Activated naive CD4-positive, alpha-beta T cell treated with anti-CD3 and anti-CD28 coated beads for 36 hours (primary cell): ENCODE measurements at places on chromosomes 1 and 21.

- no peak overlapping the region for H3K27ac ChIP-seq
- H3K4me3 ChIP-seq = no peak overlapping the region
- peaks cover 2% of the 10 kb centered on the region for H3K27me3 ChIP-seq
- H3K36me3 ChIP-seq = no peaks in the 10 kb centered on the region
- no peaks in the 10 kb centered on the region for H3K4me1 ChIP-seq
Measured at GRCh38 chr1:192877283-192877886, 68.5 kb downstream of the RGS2 start.

- H3K36me3 ChIP-seq = no peaks in the 10 kb centered on the region
- H3K27me3 ChIP-seq = no peaks in the 10 kb centered on the region
- no peak overlapping the region for H3K27ac ChIP-seq
- DNase-seq = no peak
- no peak overlapping the region for H3K4me3 ChIP-seq
Measured at GRCh38 chr1:9250411-9251381, 16.1 kb downstream of the H6PD start.

DNA sequence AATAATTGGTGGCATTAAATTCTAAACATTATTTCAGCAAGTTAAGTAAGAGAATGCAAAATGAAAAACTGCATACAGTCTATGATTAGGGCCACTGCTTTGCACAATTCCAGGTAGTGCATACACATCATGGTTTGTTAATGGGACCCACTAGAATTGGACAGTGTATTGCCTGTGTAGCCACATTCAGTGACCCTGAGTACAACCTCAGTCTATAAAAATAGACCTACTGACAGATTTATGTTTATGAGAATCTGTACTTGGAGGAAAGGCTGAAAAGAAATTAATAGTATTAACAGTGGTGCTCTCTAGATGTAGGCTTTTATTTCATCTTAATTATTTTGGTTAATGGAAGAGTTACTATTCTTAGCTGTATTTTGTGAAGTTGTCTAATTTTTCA is 18.8 kb downstream of the UAP1 start:
- H3K4me1 ChIP-seq = no peaks in the 10 kb centered on the region
- peaks cover 15% of the 10 kb centered on the region for H3K36me3 ChIP-seq
- no peak overlapping the region for H3K27ac ChIP-seq
- H3K27me3 ChIP-seq = no peaks in the 10 kb centered on the region
- DNase-seq = no peak
- no peak overlapping the region for H3K4me3 ChIP-seq

DNA sequence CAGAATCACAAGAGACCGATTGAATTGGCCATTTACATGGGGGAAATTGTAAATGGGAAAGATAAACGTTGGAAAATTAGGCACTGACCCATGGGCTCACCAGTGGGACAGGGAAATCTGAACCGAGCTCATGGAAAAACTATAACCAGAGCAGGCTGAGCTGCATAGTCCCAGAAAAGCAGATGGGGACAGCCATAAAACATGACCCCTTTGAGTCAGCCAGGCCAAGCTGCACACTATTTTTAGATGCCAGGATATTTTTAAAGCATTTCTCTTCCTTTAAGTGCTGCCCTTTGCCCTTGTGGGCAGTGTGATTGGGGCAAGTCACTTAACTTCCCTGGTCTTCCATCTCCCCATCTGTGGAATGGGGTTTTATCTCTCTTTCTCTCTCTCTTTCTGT is 184.1 kb downstream of the FOXD2 start:
- H3K27ac ChIP-seq = no peak overlapping the region
- no peaks in the 10 kb centered on the region for H3K4me1 ChIP-seq
- DNase-seq = no peak
- H3K4me3 ChIP-seq = no peak overlapping the region

GRCh38 chr1:205009670-205010069 is 33.3 kb upstream of the CNTN2 start:
- H3K4me1 ChIP-seq = no peaks in the 10 kb centered on the region
- no peak overlapping the region for H3K4me3 ChIP-seq
- H3K36me3 ChIP-seq = no peaks in the 10 kb centered on the region

- H3K27ac ChIP-seq = no peak overlapping the region
- no peak overlapping the region for H3K4me3 ChIP-seq
- H3K27me3 ChIP-seq = no peaks in the 10 kb centered on the region
- no peaks in the 10 kb centered on the region for H3K4me1 ChIP-seq
- DNase-seq = no peak
- no peaks in the 10 kb centered on the region for H3K36me3 ChIP-seq
Measured at GRCh38 chr1:177328251-177328650, 157.5 kb downstream of the BRINP2 start.

- H3K4me1 ChIP-seq = peaks cover 25% of the 10 kb centered on the region
- H3K4me3 ChIP-seq = peak overlapping the region; percentile 76
- no peaks in the 10 kb centered on the region for H3K36me3 ChIP-seq
Measured at GRCh38 chr1:1348420-1349255, 580 bp downstream of the DVL1 start.

GRCh38 chr1:61042466-61043009 is 39.8 kb upstream of the NFIA start:
- peaks cover 26% of the 10 kb centered on the region for H3K27me3 ChIP-seq
- DNase-seq = no peak
- no peaks in the 10 kb centered on the region for H3K36me3 ChIP-seq
- H3K4me1 ChIP-seq = peaks cover 5% of the 10 kb centered on the region
- no peak overlapping the region for H3K27ac ChIP-seq

- H3K27me3 ChIP-seq = no peaks in the 10 kb centered on the region
- no peak overlapping the region for H3K4me3 ChIP-seq
- H3K4me1 ChIP-seq = no peaks in the 10 kb centered on the region
- no peak overlapping the region for H3K27ac ChIP-seq
Measured at GRCh38 chr1:76940571-76941335, 73.5 kb downstream of the ST6GALNAC5 start.

GRCh38 chr1:232769733-232770132 is 35.5 kb upstream of the MAP10 start:
- no peaks in the 10 kb centered on the region for H3K36me3 ChIP-seq
- no peak for DNase-seq
- H3K4me3 ChIP-seq = no peak overlapping the region
- peaks cover 2% of the 10 kb centered on the region for H3K27me3 ChIP-seq
- no peaks in the 10 kb centered on the region for H3K4me1 ChIP-seq
- H3K27ac ChIP-seq = no peak overlapping the region

GRCh38 chr1:41144285-41144684 is 97.8 kb downstream of the SCMH1 start:
- H3K36me3 ChIP-seq = peaks cover 33% of the 10 kb centered on the region
- H3K4me1 ChIP-seq = no peaks in the 10 kb centered on the region
- no peak overlapping the region for H3K4me3 ChIP-seq
- H3K27me3 ChIP-seq = no peaks in the 10 kb centered on the region
- DNase-seq = no peak

GRCh38 chr1:104172243-104172681 is 422.6 kb downstream of the AMY1C start:
- H3K36me3 ChIP-seq = no peaks in the 10 kb centered on the region
- H3K27me3 ChIP-seq = no peaks in the 10 kb centered on the region
- no peak overlapping the region for H3K4me3 ChIP-seq
- H3K27ac ChIP-seq = no peak overlapping the region
- DNase-seq = no peak
- H3K4me1 ChIP-seq = no peaks in the 10 kb centered on the region

DNA sequence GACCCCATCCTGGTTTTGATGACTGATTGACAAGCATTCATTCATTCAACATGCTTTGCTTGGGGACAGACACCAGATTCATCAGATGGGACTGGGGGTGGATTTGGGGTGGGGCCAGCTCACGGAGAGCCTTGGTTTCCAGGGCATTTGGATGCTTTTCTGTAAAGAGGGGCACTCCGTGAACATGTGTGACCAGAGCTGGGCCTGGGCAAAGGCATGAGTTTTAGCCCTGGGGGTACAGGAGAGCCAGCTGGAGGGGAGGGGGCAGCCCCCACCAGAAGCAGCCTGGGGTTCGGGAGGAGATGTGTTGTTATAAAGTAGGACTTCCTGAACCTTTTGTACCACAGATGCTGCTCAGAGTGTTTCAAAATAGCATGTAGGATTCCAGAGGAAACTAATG is 99.7 kb downstream of the RIPK4 start:
- no peaks in the 10 kb centered on the region for H3K36me3 ChIP-seq
- H3K4me1 ChIP-seq = peaks cover 4% of the 10 kb centered on the region
- H3K27ac ChIP-seq = no peak overlapping the region
- no peak for DNase-seq
- no peak overlapping the region for H3K4me3 ChIP-seq
- H3K27me3 ChIP-seq = no peaks in the 10 kb centered on the region

DNA sequence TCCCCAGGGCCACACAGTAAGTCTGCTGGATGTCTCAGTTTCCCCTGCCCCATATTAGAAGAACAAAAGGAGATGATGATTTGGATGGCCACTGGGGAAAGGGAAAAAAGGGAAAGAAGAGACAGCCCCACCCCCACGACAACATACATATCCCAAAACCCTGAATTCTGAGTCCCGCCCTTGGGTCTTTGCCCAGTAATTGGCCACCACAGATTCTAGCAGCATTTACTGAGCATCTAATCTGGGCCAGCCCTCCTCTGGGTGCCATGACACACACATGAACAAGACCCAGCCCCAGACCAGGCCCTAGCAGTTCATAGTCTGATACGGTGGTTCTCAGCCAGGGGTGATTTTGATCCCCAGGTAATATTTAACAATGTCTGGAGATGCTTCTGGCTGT is 5.2 kb upstream of the TTC4 start:
- peaks cover 5% of the 10 kb centered on the region for H3K4me1 ChIP-seq
- DNase-seq = no peak
- H3K36me3 ChIP-seq = no peaks in the 10 kb centered on the region
- no peak overlapping the region for H3K4me3 ChIP-seq
- no peak overlapping the region for H3K27ac ChIP-seq

- no peaks in the 10 kb centered on the region for H3K27me3 ChIP-seq
- H3K4me3 ChIP-seq = no peak overlapping the region
- no peak overlapping the region for H3K27ac ChIP-seq
- no peak for DNase-seq
- peaks cover 29% of the 10 kb centered on the region for H3K36me3 ChIP-seq
Measured at GRCh38 chr1:88976235-88976634, 16.2 kb downstream of the KYAT3 start.

- H3K4me3 ChIP-seq = no peak overlapping the region
- no peaks in the 10 kb centered on the region for H3K27me3 ChIP-seq
- H3K4me1 ChIP-seq = peaks cover 26% of the 10 kb centered on the region
Measured at GRCh38 chr1:231926340-231926739, 299.8 kb downstream of the DISC1 start.

DNA sequence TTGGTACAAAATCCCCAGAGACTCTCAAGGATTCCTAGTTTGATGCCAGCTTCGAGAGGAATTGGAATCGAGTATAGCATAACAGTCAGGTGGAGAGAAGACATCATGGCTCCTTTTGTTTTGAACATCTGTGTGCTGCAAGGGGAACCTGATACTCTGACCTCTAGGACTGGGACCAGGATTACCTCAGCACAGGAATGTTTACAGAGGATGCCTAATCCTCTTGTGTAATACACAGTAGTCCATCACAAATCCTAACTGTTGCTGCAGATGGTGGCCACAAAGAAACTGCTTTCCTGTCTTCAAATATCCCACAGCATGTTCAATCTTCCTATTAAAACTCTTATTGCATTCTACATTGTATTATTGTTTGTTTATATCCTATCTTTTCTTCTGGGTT is 111.8 kb upstream of the PRMT6 start:
- DNase-seq = no peak
- H3K4me3 ChIP-seq = no peak overlapping the region
- no peaks in the 10 kb centered on the region for H3K36me3 ChIP-seq
- H3K4me1 ChIP-seq = no peaks in the 10 kb centered on the region
- H3K27ac ChIP-seq = no peak overlapping the region
- no peaks in the 10 kb centered on the region for H3K27me3 ChIP-seq

GRCh38 chr1:196477262-196477661 is 131.0 kb downstream of the KCNT2 start:
- H3K27me3 ChIP-seq = no peaks in the 10 kb centered on the region
- no peaks in the 10 kb centered on the region for H3K36me3 ChIP-seq
- H3K27ac ChIP-seq = no peak overlapping the region

GRCh38 chr1:23098463-23099170 is 70.0 kb downstream of the LUZP1 start:
- no peaks in the 10 kb centered on the region for H3K27me3 ChIP-seq
- H3K4me1 ChIP-seq = peaks cover 43% of the 10 kb centered on the region
- H3K4me3 ChIP-seq = no peak overlapping the region

- H3K36me3 ChIP-seq = peaks cover 31% of the 10 kb centered on the region
- no peak for DNase-seq
- H3K27ac ChIP-seq = no peak overlapping the region
- no peak overlapping the region for H3K4me3 ChIP-seq
Measured at GRCh38 chr1:165695031-165695430, 3.3 kb downstream of the ALDH9A1 start.

GRCh38 chr1:196543833-196544232 is 64.4 kb downstream of the KCNT2 start:
- no peaks in the 10 kb centered on the region for H3K36me3 ChIP-seq
- H3K4me3 ChIP-seq = no peak overlapping the region
- DNase-seq = no peak
- no peak overlapping the region for H3K27ac ChIP-seq
- no peaks in the 10 kb centered on the region for H3K27me3 ChIP-seq

DNA sequence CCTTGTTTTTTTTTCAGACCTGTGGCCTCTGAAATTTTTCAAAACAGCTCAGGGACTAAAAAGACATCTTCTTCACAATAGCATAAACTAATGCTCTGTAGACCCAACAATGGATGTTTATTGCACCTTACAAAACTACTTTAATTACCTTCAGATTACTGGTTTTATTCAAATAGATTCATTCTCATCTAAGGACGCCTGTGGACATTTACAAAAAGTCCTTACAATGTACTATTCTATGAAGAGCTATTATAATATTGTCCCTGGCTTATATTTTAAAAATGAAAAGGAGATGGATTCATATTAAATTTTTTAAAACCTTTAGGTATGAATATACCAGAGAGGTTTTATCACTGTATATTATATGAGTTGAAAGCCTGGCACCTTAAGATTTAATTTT is 238.4 kb upstream of the NR5A2 start:
- no peak overlapping the region for H3K27ac ChIP-seq
- H3K4me3 ChIP-seq = no peak overlapping the region
- DNase-seq = no peak
- H3K4me1 ChIP-seq = no peaks in the 10 kb centered on the region

- H3K27ac ChIP-seq = no peak overlapping the region
- no peak overlapping the region for H3K4me3 ChIP-seq
- DNase-seq = no peak
- peaks cover 2% of the 10 kb centered on the region for H3K4me1 ChIP-seq
Measured at GRCh38 chr1:225572422-225572821, 80.5 kb downstream of the ENAH start.
